HepG2 (cell line): ENCODE measurements at places on chromosomes 5 and 9.
A peak's percentile ranks its signal among the peaks of the same experiment; 100 is the strongest.

- no peak for DNase-seq
Measured at GRCh38 chr9:94772639-94773303, 46.3 kb downstream of the AOPEP start.

DNA sequence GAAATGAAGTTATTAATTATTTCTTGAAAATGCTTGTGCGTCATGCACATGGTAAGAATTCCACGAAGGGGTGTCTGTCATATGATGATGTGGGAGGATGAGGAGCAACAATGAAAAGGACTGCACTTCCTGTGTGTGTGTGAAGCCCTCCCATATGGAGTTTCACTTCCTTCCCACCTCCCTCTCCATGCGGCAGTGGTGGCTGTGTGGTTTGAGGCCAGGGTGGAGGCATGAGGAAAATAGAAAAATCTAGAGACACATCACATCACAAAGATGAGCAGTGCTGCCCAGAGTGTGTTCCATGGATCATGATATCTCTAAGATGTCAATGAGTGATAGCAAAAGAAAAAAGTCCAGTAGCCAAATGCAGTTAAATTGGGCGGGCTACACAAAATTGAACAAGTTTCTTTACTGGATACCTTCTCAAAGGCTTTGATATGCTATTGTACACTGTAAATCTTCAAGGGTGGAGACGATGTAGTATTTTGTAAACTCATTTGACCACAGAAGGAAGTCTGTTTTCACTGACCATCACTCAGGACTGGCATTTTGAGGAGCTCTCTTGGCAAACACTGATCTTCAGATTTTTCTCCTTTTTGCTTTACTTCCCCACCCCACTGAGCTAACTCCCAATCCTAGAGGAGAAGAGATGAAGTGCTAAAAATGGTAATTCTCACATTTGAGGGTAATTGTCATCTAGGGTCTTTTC lies 55.7 kb upstream of the EQTN start:
- no peak for DNase-seq

GRCh38 chr5:56512313-56512996 lies 279.3 kb upstream of the ANKRD55 start:
- no peak for DNase-seq

DNA sequence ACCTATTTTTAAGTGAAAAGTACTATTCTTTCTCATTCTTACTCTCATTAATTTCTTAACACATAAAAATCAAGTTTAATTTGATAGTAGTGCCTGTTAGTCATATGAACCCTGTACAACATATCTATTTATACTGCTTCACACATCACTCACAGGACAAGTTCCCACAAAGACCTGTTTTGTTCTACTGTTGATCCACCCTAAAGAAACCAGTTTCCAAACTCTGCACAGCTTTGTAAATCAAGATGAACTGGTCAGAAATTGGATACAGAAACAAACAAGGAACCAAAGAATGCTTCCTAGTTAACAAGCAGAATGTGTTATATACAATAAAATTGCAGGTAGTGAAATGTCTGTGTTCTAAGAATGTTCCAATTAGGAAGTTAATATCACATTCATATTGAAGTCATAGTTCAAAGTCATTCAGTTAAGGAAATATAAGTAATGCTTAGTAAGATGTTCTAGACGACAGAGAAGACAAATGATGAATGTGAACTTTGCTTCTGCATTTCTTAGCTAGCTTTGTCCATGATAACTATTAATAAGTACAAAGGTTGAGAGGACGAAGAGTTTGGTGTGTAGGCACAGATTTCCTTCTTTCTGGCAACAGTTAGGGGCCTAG lies 33.4 kb downstream of the C9orf85 start:
- DNase-seq, result peak; percentile 3

DNA sequence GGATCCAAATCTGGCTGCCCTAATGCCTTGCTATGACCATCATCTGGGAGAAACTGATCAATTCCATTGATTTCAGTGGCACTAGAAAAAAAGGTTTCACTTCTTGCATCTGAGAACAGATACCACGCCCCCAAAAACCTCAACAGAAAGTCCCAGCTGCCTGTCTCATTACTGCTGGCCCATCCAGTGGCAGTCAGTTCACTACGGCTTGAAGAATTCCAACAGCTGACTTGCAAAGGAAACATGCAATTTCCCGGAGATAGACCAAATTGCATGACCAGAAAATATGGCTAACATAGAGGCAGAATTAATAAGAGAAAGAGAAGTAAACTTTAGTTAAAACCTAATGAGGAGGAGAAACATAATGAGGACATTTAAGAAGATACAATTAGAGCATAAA lies 48.6 kb downstream of the UGCG start:
- no peak for DNase-seq

DNA sequence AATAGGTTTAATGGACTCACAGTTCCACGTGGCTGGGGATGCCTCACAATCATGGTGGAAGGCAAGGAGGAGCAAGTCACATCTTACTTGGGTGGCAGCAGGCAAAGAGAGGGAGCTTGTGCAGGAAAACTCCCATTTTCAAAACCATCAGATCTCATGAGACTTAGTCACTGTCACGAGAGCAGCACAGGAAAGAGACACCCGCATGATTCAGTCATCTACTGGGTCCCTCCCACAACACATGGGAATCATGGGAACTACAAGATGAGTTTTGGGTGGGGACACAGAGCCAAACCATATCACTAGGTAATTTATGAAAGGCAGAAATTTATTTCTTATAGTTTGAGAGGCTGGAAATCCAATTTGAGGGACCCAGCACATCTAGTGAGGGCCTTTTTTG lies 40.0 kb downstream of the MTREX start:
- DNase-seq, result no peak

GRCh38 chr5:8913522-8913921 lies 632.4 kb downstream of the SEMA5A start:
- no peak for DNase-seq

GRCh38 chr9:71764891-71765290 lies 3.4 kb downstream of the CEMIP2 start:
- DNase-seq, result no peak

- DNase-seq, result no peak
Measured at GRCh38 chr5:17918373-17919104, 284.3 kb downstream of the TAF11L14 start.

DNA sequence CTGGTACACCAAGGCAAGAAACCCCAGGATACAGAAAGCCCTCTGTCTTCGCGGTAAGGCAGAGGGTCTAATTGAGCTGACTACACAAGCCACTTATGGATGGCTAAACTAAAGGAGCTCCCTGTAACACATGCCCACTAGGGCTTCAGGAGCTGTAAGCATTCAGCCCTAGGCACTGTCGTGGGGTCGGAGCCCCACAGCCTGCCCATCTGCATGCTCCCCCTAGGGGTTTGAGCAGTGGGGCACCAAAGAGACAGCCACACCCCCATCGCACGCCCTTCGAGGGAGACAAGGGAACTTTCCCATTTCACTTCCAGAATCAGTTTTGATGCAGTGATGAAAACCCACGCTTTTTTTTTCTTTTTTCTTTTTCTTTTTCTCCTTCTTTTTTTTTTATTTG lies 11.0 kb upstream of the MTMR12 start:
- DNase-seq, result no peak

GRCh38 chr9:9117866-9118265 lies 1318.3 kb upstream of the DMAC1 start:
- DNase-seq, result no peak

- no peak for DNase-seq
Measured at GRCh38 chr5:38803246-38803645, 42.6 kb upstream of the OSMR start.

- DNase-seq, result no peak
Measured at GRCh38 chr5:117191251-117191650, 616.6 kb upstream of the SEMA6A start.

GRCh38 chr5:38621840-38622437 lies 65.5 kb upstream of the LIFR start:
- DNase-seq, result no peak

DNA sequence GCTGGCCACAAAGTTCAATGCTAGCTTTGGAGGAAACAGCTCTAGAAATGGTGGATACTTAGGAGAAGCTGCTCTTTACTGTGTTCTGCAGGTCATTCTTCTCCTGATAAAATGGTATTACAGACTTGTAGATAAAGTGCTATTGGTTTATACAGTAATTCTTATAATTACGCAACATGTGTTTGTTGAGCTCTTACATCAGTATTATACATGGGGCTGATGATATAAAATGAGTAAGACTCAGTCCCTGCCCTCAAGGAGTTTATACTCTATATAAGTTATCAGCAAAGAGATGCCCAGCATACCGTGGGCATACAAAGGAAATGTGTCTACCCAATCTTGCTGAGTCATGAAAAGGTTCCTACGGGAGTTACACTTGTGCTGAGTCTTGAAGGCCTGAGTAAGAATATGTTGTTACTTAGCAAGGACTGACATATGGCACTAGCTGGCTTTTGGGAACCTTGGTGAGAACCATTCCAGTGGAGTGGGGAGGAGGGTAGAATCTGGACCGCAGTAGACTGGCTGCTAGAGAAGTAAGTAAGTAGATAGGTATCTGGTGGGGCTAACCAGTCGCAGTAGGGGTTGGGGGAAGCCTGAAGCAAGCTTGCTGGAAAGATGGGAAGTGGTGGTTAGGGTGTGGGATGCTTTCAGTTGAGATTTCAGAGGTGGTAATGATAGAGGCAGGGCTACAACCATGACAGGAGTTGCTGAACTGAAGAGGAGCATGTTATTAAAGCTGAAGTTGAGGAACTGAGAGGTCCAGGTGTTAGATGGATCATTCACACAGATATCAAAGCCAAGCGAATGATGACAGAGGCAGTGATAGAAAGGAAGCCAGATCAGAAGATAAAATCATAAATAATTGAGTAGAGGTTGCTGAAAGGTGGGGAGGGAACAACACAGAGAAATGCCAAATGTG lies 11.1 kb upstream of the TTC23L start:
- DNase-seq, result no peak

- DNase-seq, result no peak
Measured at GRCh38 chr5:19018822-19019221, 969.2 kb downstream of the CDH18 start.

GRCh38 chr9:14806941-14807520 lies 84.5 kb upstream of the CER1 start:
- no peak for DNase-seq

DNA sequence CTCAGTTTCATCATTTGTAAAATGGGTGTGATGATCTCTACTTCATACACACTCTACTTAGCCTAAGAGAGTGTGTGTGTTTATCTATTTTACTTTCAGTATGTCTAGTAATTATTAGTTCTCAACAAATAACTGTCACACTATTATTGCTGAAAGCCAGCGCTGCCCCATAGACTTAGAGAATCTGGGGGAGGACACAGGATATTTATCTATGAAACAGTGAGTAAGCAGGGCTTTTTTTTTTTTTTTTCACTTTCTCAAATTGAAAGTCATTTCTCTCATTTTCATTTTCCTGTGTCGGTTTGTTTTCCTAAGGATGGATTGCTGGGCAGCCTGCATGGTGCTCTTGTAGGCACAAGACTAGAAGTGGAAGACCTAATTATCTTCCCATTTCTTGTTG lies 248.4 kb upstream of the RPS23 start:
- DNase-seq, result no peak
